ENCODE measurements at places on chromosomes 4 and X.

DNA sequence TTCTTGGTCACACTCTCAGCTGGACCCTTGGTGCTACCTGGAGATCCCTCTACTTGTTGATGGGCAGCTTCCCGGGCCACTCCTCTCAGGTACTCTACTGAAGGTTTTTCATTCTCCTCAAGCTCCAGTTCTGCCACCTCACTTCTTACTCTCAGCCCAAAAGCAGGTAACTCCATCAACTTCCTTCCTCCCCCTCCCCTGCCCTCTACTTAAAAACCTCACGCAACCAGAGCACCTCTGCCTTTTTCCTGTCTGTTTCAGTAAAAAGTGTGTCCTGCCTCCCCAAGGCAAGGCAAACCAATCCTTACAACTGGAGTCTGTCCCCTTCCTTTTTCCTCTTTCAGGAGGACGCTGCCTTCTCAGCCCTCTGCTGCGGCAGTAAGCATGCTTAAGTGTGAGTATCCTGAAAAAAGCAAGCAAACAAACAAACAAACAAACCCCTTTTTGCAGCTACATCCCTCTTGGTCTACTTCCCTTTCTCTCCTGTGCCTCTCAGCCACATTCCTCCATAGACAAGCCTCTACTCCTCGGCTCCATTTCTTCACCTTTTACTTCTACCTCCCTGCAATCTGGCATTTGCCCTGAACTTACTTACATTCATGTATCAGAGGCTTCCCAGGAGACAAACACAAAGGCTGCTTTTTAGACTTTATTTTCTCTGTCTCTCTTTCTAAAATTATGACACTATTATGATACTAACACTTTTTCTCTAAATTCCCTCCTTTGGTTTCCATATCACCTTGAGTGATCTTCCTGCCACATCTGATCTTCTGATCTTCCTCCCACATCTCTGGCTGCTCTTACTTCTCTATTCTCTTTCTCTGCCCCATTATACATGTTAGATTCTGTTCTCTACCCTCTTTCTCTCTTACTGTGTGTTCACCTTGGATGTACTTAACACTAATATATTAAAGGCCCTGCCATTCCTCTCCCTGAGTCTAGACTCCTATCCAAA lies 5.4 kb downstream of the ALPK1 start:
- no peak for DNase-seq

- DNase-seq = peak; percentile 57
Observed at GRCh38 chr4:185395238-185395955, at the start of gene LRP2BP. Gene LRP2BP (minus strand): TSS chr4:185395924. CDS start chr4:185378186, 17,738 bp downstream.

DNA sequence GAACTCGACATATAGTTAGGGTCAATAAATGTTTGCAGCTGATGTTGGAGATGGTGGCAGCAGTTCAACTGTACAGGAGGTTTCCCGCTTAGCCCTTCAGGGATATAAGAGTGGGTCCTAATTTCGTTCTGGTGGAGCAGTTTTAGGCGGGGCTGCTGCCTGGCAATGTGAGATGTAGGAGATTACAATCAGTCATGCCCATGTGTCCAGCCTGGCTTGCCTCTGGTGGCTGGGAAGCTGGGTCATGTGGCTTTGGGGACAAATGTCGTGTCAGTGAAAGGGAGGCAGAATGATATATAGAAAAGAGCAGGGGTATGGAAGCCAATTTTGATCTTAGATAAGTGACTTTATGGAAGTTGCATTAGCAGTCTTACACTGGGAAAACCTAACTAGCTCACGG lies 129.4 kb downstream of the CLCN4 start:
- DNase-seq = no peak

GRCh38 chr4:25861951-25862410 lies 807 bp downstream of the SEL1L3 start:
- peak; percentile 57 for DNase-seq

- DNase-seq = no peak
Observed at GRCh38 chr4:140996766-140997165, 136.5 kb downstream of the RNF150 start.

DNA sequence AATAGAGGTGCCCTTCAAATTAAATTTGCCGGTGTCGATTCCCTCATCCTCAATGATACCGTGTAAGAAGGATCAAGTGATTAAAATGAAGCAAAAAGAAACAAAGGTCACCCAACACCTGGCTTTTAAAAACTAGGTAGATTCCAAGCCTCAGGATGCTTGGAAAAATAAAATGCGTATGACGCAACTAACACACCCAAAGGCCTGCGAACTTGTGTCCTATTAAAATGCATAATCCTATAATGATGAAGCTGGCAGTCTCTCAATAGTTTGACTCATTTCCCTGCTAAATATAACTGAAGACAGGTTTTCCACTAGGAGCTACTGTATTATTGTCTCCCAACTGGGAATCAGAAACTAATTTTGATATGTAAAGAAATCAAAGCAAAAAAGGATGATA lies 263.2 kb downstream of the DHX15 start:
- DNase-seq = no peak

- no peak for DNase-seq
Observed at GRCh38 chrX:29315931-29316330, 728.7 kb downstream of the IL1RAPL1 start.

- no peak for DNase-seq
Observed at GRCh38 chrX:67780694-67781109, 236.9 kb downstream of the AR start.

GRCh38 chr4:1408418-1408817 lies 2.2 kb upstream of the NKX1-1 start:
- DNase-seq = no peak

GRCh38 chr4:101958547-101958946 lies 168.0 kb downstream of the BANK1 start:
- no peak for DNase-seq

DNA sequence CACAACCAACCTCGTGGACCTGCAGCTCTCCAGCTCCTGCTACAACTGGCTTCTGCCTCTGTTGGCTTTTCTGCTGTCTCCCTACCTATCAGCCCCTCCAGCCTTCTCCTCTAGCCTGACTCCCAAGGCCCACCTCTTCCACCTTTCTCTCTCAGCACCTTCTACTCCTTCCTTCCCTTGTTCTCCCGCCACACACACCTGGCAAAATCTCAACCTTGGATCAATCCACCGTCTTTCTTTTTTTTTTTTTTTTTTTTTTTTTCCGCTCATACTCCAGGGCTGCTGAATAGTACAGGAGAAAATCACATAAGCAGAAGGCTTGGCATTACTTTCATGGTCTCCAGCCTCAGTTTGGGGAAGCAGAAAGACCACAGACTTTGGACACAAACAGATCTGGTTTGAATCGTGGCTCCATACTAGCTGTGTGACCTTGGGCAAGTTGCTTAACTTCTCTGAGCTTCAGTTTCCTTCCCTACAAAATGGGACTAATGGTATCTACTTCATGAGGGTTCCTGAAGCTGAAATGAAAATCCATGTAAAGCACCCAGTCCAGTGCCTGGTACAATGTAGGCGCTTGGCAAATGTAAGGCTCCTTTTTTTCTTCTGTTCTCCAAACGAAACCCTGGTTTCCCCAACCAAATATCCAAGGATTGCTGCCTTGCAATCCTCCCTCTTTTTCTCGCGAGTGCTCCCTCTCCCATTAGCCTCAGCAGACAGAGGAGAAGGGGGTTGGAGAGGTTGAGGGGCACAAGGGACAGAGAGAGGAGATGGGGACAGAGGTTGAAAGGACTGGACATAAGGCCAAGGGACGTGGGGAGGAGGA lies 1.7 kb downstream of the FGD1 start:
- no peak for DNase-seq

DNA sequence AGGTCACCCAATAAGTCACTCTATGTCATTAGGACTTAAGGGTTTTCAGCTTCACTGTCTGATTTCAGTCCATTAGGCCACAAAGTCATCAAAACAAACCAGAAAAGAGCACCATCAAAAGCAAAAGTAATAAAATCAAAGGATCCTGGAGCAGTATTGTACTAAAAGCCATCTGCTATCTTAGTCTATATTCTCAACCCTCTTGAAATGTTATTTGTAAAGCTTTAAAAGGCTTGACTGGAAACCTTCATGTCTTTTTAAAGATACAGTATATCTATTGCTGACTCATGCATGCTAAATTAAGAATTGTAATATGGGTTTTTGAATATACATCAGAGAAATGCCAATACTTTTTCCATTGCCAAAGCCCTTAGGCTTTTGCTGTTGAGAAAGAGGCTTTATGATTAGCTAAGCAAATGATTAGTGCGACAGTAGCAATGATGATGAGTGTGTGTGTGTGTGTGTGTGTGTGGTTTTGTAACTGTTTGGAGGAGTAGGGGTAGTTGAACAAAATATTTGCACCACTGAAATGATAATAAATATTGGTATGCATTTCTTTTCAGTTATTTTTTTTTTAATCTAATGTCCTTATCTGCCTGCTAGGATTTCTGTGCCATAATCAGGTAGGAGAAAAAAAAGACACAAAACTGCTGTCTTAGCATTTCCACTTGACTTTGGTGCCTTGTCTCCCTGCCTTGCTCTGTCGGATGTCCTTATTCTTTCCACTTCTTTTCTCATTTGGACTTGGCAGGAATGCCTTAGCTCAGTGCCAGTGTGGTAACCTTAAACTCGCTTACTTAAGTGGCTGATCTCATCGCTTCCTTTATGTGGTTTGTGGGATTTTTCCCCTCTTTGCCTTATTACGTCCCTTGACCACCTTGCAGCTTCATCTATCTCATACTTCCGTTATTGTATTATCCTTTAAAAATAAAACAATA lies 119.7 kb downstream of the PCDH7 start:
- no peak for DNase-seq

DNA sequence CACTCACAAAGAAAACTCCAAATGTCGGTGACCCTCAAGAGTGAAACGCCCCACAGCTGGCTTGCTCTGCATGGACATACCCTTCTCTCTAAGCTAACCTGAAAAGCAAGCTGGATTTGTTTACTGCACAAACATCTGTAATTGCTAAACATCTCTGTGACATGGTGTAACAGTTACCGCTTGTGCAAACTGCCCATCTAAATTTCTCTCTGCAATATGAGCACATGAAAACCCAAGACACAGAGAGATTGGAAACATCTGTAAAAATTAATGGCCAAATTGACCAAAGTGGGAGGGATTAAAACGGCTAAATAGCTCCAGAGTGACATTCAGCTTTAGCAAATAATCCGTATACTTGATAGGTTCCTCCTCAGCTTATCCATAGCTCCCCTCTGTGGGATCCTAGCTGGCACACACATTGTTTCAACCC lies 155.0 kb upstream of the MAP3K15 start:
- no peak for DNase-seq

- DNase-seq = no peak
Observed at GRCh38 chrX:123263747-123264146, 79.7 kb downstream of the GRIA3 start.

GRCh38 chr4:145895056-145895455 lies 43.6 kb downstream of the ZNF827 start:
- DNase-seq = no peak

DNA sequence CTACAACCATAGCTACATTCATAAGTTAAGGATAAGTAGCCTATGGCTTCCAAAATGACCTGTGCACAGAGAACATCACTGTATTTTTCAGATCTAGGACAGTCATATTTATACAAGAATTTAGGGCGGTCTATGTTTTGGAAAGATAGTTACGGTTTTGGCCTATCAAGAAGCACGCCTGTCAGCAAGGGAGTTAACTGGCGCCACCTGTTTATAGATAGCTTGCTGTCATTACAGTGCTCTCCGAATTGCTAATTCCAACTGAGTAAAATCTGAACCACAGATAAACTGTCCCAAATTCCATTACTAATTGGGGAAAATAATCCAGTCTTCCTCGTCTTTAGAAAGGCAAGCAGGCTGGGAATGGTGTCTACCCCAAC lies 646 bp downstream of the ABCB7 start:
- no peak for DNase-seq

GRCh38 chrX:44317181-44317580 lies 26.3 kb downstream of the EFHC2 start:
- no peak for DNase-seq

DNA sequence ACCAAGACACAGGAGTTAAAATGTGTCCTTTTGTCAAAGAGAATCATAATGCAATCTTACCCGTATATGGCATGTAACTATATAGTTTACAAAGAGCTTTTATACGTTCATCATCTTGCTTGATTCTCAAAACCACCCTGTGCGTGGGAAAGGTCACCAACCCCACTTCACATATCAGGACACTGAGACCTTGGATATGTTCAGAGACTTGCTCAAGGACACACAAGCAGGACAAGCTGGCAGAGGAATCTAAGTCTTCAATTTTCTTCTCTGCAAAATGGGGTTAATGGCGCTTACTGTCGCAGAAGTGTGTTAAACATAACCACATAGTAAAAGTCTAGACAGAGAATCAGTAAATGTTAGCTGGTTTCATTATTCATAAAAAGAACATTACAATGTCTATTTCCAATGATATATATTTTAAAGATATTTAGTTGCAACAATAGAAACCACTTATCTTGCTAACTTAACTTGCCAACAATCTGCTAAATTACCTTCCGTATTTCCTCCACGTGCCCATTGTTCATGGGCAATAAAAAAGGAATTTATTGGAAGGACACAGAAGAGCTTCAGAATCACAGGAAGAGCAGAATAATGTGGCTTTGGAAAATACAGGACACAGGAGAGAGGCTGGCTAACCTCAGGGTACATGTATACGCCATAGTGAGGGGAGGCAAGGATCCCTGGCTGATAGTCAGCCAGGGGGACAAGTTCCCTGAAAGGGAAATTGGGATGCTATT lies 64.6 kb upstream of the TAPT1 start:
- no peak for DNase-seq

DNA sequence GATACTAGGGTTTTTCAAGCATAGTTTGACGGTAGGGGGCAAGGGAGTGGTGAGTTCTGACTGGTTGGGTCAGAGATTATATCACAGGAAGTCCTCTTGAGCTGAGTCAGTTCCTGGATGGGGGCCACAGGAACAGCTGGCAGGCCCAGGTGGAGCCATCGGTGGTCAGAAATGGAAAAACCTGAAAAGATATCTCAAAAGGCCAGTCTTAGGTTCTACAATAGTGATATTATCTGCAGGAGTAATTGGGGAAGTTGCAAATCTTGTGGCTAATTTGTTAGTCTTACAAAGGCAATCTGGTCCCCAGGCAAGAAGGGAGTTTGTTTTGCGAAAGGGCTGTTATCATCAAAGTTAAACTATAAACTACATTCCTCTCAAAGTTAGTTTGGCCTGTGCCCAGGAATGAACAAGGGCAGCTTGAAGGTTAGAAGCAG lies 159.3 kb downstream of the PTCHD1 start:
- no peak for DNase-seq

DNA sequence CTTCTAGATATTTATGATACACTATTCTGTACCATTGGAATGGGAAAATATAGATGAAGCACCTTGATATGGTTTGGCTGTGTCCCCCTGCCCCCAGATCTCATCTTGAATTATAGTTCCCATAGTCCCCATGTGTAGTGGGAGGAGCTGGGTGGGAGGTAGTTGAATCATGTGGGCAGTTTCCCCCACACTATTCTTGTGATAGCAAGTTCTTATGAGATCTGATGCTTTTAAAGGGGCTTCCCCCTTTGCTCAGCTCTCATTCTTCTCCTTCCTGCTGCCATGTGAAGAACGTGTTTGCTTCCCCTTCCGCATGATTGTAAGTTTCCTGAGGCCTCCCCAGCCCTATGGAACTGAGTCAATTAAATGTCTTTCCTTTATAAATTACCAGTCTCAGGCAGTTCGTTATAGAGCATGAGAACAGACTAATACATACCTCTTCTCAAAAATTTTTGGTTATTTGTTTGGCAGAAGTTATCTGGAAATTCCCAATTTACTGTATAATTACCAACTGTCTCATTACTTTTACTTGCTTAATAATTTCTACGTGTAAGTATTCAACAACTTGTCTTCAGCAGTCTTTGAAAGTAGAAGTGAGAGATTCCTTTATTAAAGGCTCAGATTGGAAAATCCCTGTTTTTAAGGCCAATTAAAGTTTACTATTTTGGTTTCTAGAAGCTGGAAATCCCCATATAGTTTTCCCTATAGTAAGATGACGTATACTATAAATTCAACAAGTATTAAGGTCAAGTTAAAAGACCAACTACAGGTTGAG lies 152.7 kb downstream of the RNF150 start:
- no peak for DNase-seq

GRCh38 chrX:14641681-14642655 lies 112.6 kb downstream of the GLRA2 start:
- DNase-seq = no peak

All from B cell (primary cell).